ENCODE measurements at places on chromosomes 2 and 18.
A peak's percentile ranks its signal among the peaks of the same experiment; 100 is the strongest.

DNA sequence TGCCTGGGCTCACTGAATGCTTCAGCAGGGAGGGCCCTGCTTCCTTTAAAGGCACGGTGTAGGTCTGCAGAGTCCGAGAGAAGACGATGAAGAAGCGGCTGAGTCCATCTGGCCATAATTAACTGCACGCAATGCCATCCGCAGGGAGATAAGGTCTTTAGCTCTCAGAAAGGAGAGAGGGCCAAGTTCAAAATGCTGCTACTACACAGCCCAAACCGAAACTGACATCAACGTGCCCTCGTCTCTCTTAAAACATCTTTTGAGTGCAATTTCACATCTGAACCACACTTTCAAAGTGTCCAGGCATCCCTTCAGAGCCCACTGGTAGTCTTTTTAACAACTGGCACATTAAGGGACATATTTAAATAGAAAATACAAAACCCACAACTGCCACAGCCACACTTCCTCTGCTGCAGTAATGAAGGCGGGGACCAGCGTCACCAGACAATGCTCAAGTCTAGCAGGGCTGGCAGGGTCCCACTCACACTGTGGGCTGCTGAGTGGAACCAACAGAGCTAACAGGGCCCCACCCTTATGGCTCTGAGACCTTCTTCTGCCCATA, 35.8 kb downstream of the ST3GAL5 start:
- DNase-seq, result no peak

GRCh38 chr2:96407041-96407918, 71.7 kb downstream of the NCAPH start:
- peak; percentile 68 for DNase-seq

DNA sequence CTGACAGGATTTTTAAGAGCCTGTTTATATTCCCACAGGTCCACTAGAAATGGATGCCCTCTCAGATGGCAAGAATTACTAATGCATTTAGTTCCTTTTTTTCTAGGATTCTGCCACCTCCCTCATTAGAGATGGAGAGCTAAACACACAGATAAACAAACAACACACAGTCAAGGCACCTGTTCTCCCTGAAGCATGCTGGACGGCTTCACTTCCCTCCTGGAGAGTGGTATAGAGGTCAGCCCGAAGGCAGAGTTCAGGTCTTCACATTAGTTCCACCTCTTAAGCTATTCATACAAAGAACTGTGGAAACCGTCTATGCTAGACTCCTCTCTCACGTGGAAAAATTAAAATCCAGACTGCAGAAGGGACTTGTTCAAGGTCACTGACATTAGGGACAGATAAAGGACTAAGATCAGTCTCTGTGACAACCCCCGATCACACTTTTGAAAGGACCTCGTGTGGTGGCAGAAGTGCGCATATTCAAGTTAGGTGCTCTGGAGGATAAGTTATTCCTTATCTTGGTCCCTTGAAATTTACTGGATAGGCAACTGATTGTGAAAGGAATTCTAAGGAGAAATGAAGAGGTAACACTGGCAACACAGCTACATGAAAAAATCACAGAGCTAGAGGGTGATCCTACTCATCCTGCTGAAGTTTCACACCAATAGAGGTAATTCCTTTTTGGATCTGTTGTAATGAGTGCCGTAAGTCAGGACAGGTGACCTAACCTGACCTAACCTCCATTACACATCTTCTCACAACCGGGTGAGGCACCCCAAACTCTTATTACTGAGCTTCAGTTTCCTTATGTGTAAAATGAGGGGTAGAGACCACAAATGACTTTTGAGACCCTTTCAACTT, 75.1 kb downstream of the SPRED2 start:
- no peak for DNase-seq

GRCh38 chr2:200448455-200448854, 61.4 kb downstream of the KCTD18 start:
- DNase-seq, result no peak

DNA sequence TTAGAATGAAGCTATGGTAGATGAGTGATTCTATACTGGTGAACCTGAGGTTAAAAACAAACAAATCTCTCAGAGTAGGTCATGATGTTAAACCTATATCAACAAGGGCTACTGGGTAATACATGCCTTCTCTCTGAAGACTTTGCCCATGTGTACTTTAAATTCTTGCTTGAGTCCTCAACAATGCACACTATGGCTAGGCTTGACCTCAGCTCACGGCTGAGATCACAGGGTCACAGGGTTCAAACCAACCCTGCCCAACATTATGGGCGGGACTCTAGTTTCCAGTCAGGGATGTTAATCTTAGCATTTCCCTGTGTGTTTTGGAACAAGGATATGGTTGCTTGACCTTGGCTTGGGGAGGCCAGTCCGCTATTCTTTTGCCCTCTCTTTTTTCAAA, 7.7 kb downstream of the CD28 start:
- DNase-seq, result no peak

DNA sequence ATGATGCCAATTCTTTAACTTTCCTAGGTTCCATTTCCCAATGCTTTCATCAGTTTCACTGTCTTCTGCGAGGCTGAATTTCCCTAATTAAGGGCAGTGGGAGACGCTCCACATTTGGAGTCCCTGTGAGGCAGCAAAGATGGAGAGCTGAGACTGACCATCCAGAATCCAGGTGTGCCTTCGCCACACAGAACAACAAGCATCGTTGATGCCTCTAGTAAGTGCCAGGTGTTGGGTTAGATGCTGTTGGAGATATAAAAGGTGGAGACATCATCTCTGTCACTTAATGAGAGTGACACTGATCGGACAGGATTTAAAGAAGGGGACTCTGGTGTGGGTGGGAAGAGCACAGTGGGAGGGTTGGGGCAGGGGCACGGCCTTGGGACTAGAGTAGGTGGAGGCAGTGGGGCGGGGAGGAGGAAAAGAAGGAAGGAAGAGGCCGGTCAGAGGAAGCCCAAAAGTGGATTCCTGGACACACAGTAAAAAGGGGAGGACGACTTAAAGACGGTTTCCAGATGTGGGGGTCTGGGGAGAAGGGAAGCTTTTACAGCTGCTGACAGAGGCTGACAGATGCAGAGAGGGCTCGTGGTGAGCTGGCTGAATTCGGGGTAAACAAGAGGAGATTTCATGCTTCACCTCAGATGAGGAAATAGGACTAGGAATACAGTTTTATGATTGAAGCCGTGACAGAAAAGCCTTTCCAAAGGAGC, 113.0 kb downstream of the BCL2 start:
- DNase-seq, result no peak

GRCh38 chr18:26134107-26134506, 438 bp downstream of the PSMA8 start:
- DNase-seq, result no peak

GRCh38 chr2:200264631-200265030, 41.9 kb upstream of the SPATS2L start:
- no peak for DNase-seq

DNA sequence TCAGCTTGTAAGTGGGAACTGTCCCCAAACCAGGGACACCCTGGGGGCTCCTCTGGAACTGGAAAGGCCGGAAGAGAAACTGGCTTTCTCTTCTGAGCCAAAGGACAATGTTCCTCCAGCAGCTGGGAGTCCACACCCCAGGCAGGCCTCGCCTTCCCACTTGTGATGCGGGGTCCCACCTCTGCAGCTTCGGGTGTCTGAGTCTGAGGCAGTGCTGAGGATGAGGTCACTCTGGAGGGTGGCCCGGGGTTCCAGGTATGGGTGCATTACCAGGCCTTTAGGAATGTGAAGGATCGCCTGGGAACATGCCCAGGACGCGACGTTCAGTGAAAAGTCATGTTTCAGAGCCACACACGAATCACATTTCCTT, 18.2 kb upstream of the BOK start:
- no peak for DNase-seq

GRCh38 chr2:61425605-61426155, 45.2 kb downstream of the USP34 start:
- no peak for DNase-seq

DNA sequence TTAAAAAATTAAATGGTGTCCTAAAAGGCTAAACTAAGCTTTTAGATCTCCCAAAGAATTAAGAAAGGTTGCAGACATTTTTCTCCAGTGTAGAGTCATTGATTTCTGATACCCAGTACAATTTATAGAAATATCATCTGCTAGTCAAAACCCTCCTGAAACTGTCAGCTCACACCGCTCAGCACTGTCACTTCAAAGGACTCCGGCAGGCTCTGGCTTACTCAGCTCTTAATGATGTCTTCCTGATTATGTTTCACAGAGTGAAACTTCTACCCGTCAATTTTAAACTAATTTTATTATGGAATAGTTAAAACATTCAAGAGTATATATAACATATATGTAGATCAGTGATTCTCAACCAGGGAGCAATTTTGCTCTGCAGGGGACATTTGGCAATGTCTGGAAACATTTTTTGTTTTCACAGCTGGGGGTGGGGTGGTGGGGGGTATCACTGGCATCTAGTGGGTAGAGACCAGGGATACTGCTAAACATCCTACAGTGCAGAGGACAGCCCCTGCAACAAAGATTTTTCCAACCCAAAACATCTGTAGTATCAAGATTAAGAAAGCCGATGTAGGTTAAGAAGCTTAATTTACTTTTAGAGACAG, 31.6 kb downstream of the CDK15 start:
- DNase-seq, result no peak

- no peak for DNase-seq
Observed at GRCh38 chr2:43171789-43172188, 54.6 kb downstream of the ZFP36L2 start.

- DNase-seq, result no peak
Observed at GRCh38 chr2:166338831-166339339, 36.9 kb downstream of the SCN9A start.

DNA sequence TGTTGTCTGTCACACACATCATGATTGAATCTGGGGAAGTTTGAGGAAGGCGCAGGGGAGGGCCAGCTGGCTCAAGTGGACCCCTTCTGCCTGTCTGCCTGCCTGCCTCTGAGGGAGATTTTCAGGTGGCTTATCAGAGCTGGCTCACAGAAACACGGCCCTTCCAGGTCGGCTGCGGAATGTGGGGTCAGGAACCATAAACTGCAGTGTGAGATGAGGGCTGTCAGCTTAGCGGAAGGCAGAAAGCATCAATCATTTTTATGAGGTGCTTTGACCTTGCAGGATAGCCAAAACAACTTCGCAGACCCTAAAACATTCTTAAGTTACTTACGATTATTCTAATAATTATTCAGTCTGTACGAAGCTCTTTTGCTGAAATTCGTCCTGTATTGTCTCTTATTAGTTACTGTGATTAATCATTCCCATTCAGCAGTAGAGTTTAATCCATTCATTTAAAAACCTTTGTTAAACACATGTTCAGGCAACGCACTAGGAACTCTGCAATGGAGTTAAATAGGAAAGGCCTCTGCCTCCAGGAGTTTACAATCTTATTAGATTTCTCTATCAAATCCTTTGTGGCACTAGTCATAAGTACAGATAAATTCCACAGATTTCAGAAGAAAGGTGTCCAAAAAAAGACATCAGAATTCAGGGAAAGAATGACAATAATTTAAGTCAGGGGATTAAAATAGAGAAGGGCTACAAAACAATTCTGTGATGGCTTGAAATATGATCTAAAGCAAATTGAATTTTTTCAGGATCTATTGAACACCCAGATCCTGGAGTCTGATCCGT, 371.6 kb downstream of the HRH4 start:
- no peak for DNase-seq

DNA sequence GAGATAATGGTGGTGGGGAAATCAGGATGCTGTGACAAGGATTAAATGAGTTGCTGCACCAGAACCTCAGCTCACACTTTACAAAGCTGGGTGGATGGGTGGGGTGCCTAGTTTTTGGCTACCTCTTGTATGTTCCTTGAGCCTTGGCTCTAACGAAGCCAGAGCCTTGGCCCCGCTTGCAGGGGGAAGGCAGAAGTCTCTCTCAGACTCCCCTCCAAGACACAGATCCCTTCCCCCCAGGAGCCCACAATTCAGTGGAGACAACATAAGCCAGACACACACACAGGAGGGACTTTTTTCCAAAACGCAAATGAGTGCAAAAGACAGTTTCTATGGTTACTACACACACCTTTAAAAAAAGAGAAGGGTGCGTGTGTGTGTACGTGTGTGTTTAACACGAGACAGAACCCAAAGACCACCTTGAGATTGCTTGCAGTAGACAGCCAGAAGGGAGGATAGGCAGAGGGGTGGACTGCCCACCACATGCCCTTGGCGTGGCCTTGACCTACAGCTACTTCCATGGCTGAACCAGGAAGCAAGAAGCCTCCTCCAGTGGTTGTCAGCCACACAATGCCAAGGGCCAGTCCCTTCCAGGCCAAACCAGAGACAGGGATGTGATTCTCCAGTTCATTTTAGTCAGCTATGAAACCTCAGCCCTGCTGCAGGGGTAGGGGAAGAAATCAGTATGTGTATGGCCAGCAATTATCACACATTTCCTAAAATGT, 70.3 kb downstream of the BCL2L11 start:
- DNase-seq, result no peak

GRCh38 chr2:108542071-108542470, 7.8 kb downstream of the LIMS1 start:
- DNase-seq, result no peak

DNA sequence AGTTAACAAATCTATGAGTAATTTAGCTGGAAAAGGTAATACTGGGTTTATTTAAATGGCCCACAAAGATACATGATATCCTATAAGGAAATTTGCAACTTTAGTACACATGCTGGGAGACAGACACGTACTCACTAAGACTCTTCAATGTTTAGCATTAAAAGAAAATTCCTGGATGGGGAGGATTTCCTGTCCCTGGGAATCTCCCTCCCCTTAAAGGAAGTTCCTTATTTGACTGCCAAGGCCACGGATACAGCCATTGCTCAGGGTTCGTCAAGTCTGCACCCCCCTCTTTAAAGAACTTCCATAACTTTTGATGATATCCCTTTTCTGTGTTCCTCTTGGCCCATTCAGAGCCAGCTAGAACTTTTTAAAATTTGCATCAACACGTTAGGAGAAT, 267.6 kb downstream of the CD226 start:
- no peak for DNase-seq

DNA sequence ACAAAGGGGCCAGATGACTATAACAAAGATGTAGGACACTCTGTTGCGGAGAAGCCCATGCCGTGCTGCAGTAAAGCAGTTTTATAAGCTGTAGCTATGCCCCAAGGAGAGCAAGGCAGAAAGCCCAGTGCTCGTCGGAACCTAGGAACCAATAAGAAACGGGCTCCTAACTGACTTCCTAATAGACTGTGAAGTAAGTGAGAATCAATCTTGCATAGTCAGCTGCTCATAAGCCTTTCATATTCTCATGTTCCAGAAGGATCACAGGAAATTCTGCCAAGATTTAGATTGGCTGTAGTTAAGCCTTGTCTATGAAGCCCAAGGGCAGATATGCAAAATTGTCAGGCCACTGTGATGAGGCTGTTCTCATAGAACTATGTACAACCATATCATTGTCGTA, 98.4 kb downstream of the RTTN start:
- no peak for DNase-seq

Measured in amygdala (tissue), 56 donors.